ENCODE measurements at places on chromosomes 5 and 9.

- no peak for DNase-seq
Observed at GRCh38 chr5:40477856-40478546, 201.7 kb upstream of the PTGER4 start.

GRCh38 chr5:68067291-68067690 is 148.3 kb upstream of the PIK3R1 start:
- DNase-seq: no peak

- DNase-seq: no peak
Observed at GRCh38 chr9:83312537-83312936, 225.7 kb downstream of the FRMD3 start.

- no peak for DNase-seq
Observed at GRCh38 chr5:7592910-7593309, 197.0 kb downstream of the ADCY2 start.
